Epithelial cell of esophagus (primary cell): ENCODE measurements at places on chromosomes 1 and 21.

GRCh38 chr1:74333244-74333643 is 98.1 kb downstream of the TNNI3K start:
- DNase-seq, result no peak

DNA sequence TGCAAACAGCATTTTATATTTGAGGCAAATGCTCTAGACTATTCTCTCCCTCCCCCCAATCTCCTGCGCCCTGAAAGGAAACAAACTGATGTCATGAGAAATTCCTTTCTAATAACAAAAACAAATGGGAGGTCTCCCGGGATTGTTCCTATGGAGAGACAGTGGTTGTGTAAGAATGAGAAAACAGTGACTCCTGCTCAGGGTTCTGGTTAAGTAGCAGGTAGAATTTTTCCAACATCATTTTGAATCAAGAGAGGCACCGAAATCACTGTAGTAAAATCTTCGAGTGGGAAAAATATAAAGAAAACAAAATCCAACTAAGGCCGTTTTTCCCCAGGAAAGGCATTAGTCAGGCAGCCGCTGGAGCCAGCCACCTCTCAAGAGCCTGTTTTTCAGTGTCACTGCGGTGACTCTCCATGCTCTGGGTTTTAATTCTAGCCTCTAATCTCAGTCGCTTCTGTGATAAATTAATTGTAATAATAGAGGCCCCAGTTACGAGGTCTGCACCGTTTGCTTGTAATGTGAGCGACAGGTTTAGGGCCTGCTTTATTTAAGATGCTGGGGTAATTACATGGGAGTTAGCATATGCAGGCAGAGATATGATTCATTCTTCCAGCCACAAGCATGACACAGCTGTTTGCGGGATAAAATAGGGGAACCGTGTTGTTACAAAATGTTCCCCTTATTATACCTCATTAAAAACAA is 80.3 kb downstream of the RNF220 start:
- peak; percentile 76 for DNase-seq

- DNase-seq, result peak; percentile 37
Measured at GRCh38 chr1:155184835-155185782, 11.5 kb downstream of the TRIM46 start.

GRCh38 chr1:3004285-3005205 is 16.7 kb upstream of the ACTRT2 start:
- no peak for DNase-seq

- no peak for DNase-seq
Measured at GRCh38 chr1:2374252-2375155, 16.9 kb downstream of the MORN1 start.
